ENCODE measurements at places on chromosomes 1 and 21. TPM values are rescaled to one million over a fixed set of nuclear protein-coding genes. Genes with fewer than 3 reads are reported as not detected.

Gene SLC45A3
- 7.6 TPM for total RNA-seq

Gene RAB13
- total RNA-seq = 34.9 TPM

Gene RABGAP1L
- 43.4 TPM for total RNA-seq

Gene ICOSLG
- 1.6 TPM for total RNA-seq

Gene RERE
- total RNA-seq = 119 TPM

Gene CAPZB
- 97.1 TPM for total RNA-seq

Gene LCE2B
- not detected for total RNA-seq

Gene LCE3E
- total RNA-seq = not detected

Gene IFI44L
- total RNA-seq = 10.3 TPM

Gene PYHIN1
- total RNA-seq = 0.28 TPM

Gene PEX14
- total RNA-seq = 22.9 TPM

Gene FAM151A
- total RNA-seq = not detected

Gene SYT14
- total RNA-seq = 0.36 TPM

Gene HES2
- 0.15 TPM for total RNA-seq

Gene CFAP107
- 0.89 TPM for total RNA-seq

Gene MAP10
- 2.0 TPM for total RNA-seq

Gene SH2D5
- total RNA-seq = 1.8 TPM

Gene ELAPOR1
- 7.5 TPM for total RNA-seq

Gene WDR64
- total RNA-seq = not detected

Gene FAM131C
- not detected for total RNA-seq

Gene PLK3
- total RNA-seq = 33.3 TPM

Gene AMY2B
- 31.6 TPM for total RNA-seq

Gene RGS8
- 0.12 TPM for total RNA-seq
